Fibroblast of lung (primary cell): ENCODE measurements at places on chromosomes 7 and 10. TPM values are rescaled to one million over a fixed set of nuclear protein-coding genes. Genes with fewer than 3 reads are reported as not detected.

The TMEM225B gene
- total RNA-seq: 0.51 and 1.2 TPM in 2 replicates

The VWDE gene
- total RNA-seq: under 0.01 and 0.17 TPM in 2 replicates

The PLAC9 gene
- 15.7 and 16.7 TPM in 2 replicates for total RNA-seq

The SPAG6 gene
- total RNA-seq: under 0.01 TPM in 1 of 2 replicates, not detected in the other

The CH25H gene
- 8.2 and 17.7 TPM in 2 replicates for total RNA-seq
